ENCODE measurements at places on chromosomes 1 and 21.

DNA sequence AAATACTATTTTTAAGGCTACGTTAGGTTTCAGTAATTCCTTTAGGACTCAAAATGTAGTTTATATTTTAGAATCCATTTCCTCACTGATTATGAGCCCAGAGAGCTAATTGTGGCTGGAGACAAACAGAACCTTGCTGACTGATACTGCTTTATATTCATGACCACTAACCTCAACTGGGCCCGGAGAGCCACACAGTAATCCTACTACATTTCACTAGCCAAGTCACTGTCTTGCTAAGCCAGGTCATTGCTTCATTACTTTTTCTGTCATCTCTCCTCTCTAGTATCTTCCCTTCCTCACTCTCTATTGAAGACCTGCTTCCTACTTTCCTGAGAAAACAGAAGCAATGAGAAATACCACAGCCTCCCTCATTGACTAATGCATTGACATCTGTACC is 24.7 kb downstream of the IL23R start:
- no peak for DNase-seq

DNA sequence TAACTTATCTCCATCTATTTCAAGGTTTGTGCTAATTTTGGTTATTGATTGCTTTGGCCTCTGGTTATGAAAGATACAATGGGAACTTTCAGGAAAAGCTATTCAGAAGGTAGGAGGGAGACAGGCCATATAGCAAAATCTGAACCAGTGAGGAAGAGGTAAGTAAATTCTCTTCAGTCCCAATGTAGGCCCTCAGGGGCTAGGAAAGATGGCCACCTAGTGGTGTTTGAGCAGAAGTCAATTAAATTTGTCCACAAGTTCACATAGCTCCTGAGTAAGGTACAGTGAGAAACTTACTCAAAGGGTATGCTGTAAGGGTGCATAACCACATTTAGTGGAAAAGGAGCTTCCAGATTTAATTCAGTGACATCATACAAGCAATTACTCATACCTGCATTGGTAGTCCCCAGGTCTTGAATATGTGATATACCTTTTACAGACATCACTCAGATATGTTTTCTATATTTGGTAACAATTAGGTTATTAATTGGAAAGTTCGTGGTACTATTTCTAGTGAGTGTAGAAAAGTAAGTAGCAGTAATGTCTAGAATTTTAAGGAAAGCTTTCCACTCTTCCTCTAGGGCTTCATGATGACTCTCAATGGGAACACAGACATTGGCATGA is 21.4 kb upstream of the FMO1 start:
- DNase-seq, result peak; percentile 46

GRCh38 chr1:186327331-186327730 is 47.7 kb downstream of the TPR start:
- no peak for DNase-seq

GRCh38 chr1:172398970-172399755 is 21.3 kb upstream of the C1orf105 start:
- DNase-seq, result peak; percentile 76

DNA sequence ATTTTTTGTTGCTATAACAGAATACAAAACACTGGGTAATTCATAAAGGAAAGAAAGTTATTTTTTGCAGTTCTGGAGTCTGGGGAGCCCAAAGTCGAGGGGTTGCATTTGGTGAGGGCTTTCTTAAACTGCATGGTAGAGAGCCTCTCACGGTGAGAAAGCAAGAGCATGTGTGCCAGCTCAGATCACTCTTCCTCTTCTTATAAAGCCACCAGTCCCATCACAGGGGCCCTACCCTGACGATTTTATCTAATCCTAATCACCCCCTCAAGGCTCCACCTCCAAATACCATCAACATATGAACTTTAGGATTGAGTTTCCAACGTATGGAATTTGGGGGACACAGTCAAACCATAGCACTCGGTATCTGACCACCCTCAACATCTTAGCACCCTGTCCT is 1.0 kb upstream of the STRIP1 start:
- DNase-seq, result no peak

GRCh38 chr1:232346844-232347243 is 283.1 kb downstream of the SIPA1L2 start:
- DNase-seq, result no peak

All from NCI-H226 (cell line).